ENCODE measurements at places on chromosomes 5 and 9.

DNA sequence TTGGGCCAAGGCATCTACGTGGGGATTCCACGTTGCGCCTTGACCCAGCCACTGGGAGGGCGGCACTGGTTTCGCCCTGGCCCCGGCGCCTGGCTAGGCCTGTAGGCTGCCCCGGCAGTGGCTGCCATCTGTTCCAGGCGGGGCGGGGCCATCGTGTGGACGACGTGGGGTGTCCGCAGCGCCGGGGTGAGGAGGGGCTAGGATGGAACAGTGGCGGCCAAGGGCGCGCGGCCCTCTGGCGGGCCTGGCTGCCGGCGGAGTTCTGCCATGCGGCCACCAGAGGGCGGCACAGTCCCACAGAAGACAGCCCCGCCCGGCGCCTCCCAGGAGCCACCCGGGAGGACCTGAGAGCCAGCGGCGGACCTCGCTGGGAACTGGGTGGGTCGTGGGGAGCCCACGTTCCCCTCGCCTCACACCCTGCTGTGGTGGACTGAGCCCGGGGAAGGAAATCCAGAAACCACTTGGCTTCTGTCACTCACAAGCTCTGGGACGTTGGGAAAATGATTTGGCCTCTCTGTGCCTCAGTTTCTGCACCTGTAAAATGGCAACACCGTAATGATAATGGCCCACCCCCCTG, 22.6 kb upstream of the RAPGEF1 start:
- DNase-seq = peak; percentile 66

DNA sequence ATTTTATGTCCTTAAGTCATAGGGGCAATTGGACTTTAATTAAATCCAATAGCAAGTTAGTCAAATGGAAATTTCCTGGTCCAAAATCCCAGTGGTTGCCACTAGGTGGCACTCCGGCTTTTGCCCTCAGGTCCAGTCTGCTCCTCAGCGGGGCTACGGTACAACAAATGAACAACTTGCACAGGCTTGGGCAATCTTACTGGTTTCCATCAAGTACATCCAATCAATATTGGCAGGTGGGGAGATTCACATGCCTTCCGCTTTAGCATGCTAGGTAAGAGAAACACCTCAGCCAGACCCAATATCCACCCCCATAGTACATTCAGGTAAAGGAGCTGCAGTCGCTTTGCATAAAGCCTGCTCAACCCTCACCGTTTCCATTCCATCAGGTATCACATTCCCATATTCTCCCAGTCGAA, 6.3 kb upstream of the MXD3 start:
- DNase-seq = no peak

DNA sequence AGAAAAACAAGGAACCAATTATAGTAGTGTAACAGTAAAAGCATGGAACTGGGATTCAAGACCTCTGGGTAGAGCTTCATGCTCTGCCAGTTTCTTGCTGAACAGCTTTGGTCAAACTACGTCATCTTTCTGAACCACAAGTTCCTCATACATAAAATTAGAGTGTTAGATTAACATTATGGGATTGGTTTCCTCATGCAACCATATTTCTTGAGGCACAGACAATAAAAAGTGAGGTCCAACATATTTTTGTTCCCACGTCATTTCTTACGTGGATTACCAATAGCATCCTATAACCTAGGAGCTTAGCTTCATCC, 354.8 kb downstream of the TMEM232 start:
- DNase-seq = no peak

- no peak for DNase-seq
Observed at GRCh38 chr5:169895926-169896325, 84.4 kb downstream of the INSYN2B start.

GRCh38 chr9:117250610-117251215, 164.1 kb downstream of the ASTN2 start:
- DNase-seq = no peak

- DNase-seq = no peak
Observed at GRCh38 chr5:24904981-24905517, 260.3 kb upstream of the CDH10 start.

DNA sequence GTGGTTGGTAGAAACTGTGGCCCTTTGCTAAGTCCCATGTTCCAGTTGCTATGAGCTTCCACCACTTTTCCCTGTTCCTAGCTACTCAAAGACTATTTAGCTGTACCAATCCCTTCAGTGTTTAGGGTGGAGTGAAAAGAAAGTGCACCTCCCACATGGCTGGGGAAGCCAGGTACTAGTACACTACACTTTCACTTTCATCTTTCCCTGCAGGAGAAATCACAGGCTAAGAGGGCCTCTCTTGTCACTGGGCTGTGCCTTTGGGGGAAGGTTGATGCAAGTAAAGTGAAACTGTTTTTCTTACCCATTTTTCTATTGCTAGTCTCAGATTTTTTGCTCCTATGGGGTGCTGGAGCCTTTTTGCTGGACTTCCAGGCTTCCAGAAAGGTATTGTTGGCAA, 33.5 kb upstream of the CKS2 start:
- DNase-seq = no peak

GRCh38 chr5:181189363-181189961, 15.5 kb downstream of the TRIM7 start:
- peak; percentile 27 for DNase-seq

DNA sequence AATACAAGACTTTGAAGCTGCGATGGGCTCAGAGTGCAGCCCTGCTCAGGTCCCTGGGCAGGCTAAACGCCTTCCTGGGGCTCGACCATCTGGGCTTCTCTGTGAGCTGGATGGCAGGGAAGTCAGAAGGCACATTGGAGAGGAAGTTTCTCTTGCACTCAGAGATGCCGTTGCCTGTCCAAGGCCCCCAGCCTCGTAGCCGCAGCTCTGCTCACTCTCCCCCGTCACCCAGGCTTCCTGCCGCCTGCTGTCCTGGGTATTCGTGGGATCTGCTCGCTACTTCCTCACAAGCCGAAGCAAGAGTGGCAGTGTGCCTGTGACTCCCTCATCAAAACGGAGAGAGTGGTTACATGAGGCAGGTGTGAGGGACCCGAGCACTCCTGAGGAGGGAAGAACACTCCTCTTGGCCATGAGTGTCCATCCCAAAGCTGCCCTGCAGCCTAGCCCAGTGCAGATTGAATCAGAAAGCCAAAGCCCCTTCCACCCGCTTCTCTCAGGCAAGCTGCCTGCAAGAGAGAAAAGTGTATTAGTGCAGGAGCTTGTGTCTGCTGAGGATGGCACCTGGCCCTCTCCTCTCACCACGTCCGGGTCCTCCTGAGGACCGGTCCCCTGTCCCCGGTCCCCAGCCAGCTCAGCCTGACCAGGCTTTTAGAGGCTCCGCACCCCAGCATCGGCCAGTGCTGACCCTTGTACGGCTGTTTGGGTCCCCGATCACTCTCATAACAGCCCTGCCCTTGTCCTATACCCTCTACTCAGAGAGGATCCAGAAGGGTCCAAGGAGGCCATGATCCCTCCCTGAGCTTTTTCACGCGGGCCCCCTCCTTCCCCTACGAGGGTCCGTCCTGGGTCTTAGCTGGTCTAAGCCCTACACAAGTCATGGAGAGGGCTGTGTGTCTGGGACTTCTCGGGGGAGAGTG, 7.3 kb downstream of the FCN2 start:
- DNase-seq = no peak

GRCh38 chr9:35909274-35909673, at the start of gene SPAAR:
SPAAR (plus strand) TSS chr9:35909490; CDS start chr9:35910464, 974 bp downstream.
- no peak for DNase-seq

DNA sequence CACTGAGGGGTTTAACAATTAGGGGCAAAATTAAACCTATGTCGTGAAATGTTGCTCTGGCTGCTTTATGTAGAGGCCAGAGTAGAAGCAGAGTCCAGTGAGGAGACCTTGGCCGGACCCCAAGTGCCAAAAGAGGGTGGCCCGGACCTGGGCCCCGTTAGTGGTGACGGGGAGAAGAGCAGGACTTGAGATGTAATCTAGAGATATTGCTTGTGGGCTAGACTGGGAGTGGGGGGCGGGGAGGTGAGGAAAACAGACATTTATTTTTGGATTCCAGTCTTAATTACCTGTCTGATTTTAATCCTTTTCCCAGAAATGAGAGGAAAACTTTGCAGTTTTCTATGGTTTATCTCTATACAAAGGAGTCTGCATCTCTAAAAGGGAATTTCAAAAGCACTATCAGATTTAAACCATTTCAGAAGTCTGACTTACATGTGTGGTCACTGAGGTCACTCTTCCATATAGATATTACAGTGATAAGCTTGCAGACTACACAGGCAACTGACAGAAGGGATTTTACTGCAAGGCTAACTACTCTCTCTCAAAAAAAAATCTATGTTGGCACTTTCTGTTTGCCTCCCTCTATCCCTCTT, 108.1 kb downstream of the MED27 start:
- DNase-seq = no peak

GRCh38 chr9:87793292-87793691, 67.4 kb downstream of the CTSL start:
- DNase-seq = no peak

DNA sequence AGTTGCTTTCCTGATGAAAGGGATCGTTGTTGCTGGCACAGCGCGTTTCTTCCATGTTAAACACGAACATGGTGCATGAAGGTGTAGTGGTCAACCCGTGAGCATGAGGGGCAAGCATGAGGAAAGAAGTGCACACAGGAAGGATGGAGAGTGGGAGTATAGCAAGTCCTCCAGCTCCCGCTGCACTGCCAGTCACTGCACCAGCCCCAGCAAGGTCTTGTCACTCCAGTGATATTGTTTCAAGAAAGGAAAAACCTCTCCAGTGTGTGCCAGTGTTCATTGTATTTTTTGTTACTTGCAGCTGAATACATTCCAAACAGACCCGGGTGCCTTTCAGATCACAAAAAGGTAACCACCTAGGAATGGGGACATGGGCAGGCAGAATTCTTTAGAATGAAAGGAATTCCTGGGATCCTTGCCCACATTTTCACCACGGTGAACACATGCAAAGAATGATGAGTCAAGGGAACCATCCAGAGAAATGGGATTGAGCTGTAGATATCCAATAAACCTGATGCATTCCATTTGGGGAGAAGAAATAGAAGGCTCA, 186.3 kb downstream of the AOPEP start:
- no peak for DNase-seq

GRCh38 chr5:108295578-108296368, 86.1 kb downstream of the FBXL17 start:
- DNase-seq = no peak

GRCh38 chr9:38361473-38361850, 31.0 kb upstream of the ALDH1B1 start:
- no peak for DNase-seq

- no peak for DNase-seq
Observed at GRCh38 chr5:153618307-153618706, 127.8 kb downstream of the GRIA1 start.

- DNase-seq = no peak
Observed at GRCh38 chr9:5516453-5517220, 6.3 kb downstream of the PDCD1LG2 start.

GRCh38 chr9:124544535-124544934, 37.3 kb upstream of the NR5A1 start:
- DNase-seq = no peak

- DNase-seq = no peak
Observed at GRCh38 chr5:32228816-32229215, 54.7 kb upstream of the GOLPH3 start.

DNA sequence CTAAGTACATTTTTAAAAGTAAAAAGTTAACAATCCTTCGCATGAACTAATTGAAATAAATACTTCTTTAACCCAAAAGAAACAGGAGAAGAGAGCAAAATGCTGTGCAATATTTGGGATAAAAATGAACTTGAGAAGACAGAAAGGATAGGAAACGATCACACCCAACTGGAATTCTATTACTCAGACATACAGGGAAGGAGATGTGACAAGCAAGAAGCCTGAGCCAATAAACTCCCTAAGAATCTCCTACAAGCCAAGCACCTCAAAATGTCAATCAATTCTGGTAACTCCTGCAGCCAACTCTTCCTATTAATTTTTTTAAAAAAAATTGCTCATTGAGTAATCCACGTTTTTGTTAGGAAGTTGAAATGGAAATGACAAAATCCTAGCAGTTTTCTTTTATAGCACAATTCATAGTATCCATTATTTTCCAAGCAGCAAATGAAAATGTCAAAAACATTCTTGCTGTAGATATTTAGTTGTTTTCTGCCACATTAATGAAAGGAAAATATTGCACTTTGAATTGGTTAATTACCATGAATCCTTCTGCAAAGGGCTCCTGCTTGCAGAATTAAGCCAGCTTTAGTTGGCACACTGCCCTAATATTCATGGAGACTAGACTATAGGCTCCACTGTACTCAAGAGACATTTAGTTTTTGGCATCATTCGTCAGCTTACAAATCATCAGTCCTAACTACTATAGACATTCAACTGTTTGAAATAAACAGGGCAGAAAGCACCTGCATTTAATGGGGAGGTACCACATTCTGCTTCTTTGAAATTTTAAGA, 89.0 kb downstream of the RFX3 start:
- no peak for DNase-seq

DNA sequence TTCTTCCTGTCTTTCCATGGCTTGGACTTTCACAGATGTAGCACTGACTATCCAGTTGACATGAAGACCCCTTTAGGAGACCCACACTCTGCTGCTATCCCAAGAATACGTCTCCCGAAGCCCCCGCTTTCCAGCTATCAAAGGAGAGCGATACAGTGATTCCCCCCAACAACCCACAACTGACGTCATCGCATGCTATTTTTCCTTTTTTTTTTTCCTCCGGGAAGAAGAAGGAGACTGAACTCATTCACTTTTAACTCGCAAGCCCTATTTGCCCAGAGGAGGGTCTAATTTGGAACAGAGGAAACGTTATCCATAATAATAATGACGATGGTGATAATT, 2.1 kb downstream of the PAPPA start:
- no peak for DNase-seq

DNA sequence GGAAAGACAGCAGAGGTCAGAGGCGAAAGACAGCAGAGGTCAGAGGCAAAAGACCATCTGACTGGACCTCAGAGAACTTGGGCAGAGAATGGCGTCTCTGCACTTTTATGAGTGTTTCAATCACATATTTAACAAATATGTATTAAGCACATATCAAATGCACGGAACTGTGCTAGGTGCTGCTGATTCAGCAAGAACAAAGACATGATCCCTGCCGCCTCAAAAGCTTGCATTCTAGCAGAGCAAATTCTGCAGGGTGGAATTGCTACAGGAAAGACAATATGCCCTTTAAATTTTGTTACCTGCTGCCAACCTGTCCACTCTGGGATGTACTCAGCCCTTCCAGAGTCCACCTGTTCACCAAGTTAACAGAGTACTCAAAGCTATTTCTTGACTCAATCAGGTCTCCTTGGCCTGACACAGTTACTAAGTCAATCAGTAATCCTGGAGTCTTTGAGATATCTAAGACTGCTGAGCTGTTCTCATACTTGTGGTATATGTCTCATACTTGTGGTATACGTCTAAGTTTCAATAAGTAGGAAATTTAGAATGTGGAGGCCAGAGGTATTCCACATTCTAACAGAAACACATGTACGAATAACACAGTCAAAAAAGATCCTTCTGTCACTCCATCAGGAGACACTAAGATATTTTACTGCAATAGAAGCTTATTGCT, 131.8 kb downstream of the GNAQ start:
- DNase-seq = no peak

- no peak for DNase-seq
Observed at GRCh38 chr5:5037674-5038073, 102.5 kb upstream of the ADAMTS16 start.

All from muscle of arm (tissue), 14 donors.